ENCODE measurements at places on chromosomes 5 and 9.

DNA sequence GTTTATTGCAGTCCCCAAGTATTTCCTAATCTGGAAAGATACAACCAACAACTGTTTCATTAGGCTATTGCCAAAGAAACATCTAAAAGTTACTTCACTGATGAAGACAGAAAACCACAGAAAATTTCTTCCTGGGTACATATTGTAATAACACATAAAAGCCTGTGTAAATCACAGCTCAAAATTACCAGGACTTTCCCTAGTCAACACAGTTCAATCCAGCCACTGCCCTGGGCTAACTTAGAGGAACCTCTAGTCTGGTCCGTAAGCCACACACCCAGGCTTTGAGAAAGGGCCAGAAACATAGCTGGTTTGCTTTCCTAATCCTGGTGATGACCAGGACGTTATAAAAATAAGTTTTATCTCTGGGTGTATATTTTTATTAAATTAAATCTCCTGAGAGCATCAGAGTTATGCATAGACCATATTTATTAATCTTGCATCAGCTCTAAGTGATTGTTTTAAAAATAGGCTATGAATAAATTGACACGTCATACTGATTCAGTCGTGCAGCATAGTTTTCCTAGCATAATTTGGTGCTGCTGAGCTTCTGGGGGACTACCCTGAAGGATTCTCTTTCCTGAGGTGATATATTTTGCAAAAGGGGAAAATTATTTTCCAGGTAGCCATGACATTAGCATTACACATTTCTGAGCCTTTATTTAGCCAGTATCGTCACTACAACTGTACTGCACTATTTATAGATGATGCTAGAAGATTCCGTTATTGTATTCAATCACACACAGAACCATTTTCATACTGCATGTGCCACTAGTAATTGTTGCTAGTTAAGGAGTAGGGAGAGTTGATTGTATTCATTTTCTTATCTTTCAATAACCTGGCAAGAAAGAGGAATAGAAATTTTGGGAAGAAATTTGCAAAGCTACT lies 12.6 kb upstream of the MUSK start:
- DNase-seq, result peak; percentile 70

DNA sequence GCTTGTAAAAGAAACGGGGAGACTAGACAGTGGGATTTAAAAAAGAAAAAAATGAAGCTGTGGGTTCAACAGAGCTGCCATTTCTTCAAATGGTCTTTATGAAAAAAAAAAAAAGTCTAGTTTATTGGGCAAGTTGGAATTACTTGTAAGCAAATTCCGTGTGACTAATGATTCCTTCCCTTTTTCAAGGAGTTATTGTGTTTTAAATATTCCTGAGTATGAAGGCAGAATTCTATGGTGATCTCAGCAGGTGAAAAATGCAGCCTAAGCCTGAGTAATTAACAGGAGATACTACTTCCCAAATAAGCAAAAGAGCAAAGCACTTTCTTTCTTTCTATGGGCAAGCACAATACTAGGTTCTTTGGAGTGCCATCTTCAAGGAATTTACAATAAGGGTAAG lies 481.9 kb downstream of the ZNF608 start:
- no peak for DNase-seq

GRCh38 chr9:80498001-80498555 lies 926.3 kb downstream of the TLE4 start:
- no peak for DNase-seq

DNA sequence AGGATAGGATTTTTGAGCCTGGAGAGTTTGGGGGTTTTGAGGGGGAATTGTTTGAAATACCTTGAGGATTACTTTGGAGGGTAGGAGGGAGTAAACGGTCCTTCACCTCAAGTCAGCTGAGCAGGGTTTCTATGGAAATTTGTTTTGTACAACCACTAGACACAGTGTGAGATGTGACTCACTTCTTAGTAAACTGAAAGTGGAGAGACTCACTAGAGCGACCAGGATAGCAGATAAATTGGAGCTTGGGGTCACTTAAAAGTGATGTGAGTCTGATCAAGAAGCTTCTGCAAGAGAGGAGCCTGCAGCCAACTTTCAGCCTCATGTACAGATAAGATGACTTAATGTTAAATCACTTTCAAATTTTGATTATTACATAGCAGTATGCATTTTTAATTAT lies 1945.9 kb upstream of the NUDT12 start:
- no peak for DNase-seq

DNA sequence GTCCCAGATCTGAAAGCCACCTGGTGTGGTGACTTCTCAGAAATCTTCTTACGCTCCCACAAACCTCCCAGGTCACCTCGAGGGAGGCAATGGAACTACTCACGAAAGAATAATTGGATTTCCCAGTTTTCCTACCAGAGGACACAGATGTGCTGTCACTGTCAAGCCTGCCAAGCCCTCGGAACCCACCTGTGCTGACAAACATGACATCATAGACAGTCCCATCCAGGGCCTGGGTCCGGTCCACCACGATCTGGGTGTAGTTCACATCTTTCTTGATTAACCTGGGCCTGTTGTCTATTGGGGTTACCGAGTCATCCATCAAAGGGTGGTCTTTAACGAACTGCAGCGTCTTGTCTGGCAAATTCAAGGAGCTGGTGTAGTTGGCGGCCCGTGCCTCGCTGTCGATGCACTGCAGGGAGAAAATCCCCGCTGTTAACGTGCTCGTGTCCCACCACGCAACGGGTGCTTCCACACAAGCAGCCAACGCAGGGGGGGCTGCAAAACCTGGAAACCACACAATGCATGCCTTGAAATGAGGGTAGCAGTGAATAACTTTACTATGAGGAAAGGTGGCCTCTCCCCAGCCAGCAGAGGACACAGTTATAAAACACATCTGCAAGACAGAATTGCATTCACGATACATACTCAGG lies 69.0 kb downstream of the SECISBP2 start:
- DNase-seq, result no peak

DNA sequence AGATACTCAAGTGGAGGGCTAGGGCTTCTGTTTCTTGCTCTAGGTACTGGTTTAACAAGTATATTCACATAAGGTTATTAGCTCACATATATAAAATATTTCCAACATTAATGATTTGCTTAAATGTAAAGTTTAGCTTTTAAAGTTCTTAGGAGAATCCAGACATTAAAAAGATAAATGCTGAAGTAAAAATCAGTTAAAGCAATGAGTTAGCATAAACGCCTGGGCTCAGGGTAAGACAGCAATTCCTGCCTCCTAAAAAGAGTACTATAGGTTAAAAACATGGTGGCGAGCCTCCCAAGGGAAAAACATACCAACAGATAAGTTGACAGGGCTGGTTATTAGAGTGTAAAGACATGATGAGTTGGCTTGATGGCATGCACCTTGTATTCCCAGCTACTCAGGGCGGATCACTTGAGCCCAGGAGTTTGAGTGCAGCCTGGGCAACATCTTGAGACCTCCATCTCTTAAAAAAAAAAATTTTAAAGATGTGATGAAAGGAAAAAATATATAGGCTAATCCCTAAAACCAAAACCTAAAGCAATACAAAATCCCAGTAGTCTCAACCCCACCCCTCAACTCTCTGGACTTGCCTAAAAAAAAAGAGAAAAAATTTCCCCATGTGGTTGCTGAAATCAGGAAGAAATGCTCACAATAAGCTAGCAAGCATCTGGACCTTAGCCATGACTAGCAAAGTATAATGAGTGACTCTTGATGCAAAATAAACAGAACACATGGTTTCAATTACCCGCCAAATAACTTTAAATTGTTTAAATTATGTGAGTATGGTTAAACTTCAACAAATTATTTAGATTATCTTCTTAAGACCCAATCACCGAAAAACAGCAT lies 3.6 kb downstream of the GOLPH3 start:
- peak; percentile 64 for DNase-seq

DNA sequence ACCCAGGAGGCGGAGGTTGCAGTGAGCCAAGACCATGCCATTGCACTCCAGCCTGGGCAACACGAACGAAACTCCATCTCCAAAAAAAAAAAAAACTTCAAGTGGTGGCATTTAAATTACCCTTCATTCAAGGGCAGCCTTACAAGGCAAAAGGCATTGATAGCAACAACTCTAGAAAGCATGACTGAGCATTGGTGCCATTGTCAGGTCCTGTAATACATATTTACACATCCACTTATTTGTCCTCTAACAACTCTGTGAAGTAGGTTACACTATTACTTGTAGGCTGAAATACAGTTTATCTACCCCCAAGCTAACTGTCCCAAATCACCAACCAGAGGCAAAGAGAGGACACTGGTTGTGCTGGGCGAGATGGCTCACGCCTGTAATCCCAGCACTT lies 52.7 kb upstream of the LARP1 start:
- no peak for DNase-seq

- DNase-seq, result no peak
These were observed 15.3 kb downstream of the ALDH7A1 start for GRCh38 chr5:126579716-126580115.

- no peak for DNase-seq
These were observed 16.9 kb downstream of the UBTD2 start for GRCh38 chr5:172266676-172267092.

- no peak for DNase-seq
These were observed 218.4 kb downstream of the ANXA1 start for GRCh38 chr9:73370053-73370452.

GRCh38 chr9:83715794-83716193 lies 8.0 kb upstream of the UBQLN1 start:
- no peak for DNase-seq

GRCh38 chr5:149603210-149603609 lies 21.9 kb downstream of the ARHGEF37 start:
- no peak for DNase-seq

- DNase-seq, result no peak
These were observed 109.6 kb upstream of the CXCL14 start for GRCh38 chr5:135688385-135688784.

Measured in GM04503 (cell line).